NCI-H446 (cell line): ENCODE measurements at places on chromosomes 6 and 20.

DNA sequence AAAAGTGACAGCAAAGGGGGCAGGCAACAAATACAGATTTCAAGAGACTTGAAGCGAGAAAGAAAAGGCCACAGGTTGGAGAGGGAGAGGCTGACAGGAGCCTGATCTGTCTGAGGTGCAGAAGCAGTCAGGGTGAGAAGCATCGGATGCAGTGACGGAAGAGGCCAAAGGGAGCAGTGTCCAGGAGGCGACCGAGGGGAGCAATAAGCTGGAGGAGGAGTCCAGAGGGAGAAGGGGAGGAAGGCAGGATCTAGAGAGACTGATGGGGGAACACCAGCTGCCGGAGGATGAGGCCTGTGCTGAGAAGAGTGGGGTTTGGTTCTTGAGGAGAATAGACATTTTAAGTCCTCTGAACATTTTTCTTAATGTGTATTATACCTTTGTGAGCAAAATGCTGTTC is 23.8 kb downstream of the FARS2 start:
- DNase-seq = no peak

DNA sequence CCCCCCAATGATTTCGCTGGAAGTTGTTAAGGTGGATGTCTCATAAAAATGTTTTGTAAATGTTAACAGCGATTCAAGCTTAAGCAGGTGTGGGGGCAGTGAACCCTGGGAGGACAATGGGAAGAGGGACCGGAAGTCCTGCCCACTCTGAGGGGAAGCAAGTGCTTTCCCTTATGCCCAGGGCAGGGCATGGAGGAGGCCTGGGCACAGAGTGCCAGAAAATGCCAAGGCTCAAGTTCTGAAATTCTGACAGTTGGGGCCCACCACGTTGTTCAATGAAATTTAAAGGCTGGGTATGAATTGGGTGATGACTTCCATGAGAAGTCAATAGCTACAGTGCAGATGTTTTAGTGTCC is 132.7 kb upstream of the SALL4 start:
- no peak for DNase-seq

- DNase-seq = no peak
Observed at GRCh38 chr6:26012061-26012460, 49.5 kb downstream of the TRIM38 start.

- no peak for DNase-seq
Observed at GRCh38 chr6:135266675-135267074, 85.6 kb downstream of the MYB start.

DNA sequence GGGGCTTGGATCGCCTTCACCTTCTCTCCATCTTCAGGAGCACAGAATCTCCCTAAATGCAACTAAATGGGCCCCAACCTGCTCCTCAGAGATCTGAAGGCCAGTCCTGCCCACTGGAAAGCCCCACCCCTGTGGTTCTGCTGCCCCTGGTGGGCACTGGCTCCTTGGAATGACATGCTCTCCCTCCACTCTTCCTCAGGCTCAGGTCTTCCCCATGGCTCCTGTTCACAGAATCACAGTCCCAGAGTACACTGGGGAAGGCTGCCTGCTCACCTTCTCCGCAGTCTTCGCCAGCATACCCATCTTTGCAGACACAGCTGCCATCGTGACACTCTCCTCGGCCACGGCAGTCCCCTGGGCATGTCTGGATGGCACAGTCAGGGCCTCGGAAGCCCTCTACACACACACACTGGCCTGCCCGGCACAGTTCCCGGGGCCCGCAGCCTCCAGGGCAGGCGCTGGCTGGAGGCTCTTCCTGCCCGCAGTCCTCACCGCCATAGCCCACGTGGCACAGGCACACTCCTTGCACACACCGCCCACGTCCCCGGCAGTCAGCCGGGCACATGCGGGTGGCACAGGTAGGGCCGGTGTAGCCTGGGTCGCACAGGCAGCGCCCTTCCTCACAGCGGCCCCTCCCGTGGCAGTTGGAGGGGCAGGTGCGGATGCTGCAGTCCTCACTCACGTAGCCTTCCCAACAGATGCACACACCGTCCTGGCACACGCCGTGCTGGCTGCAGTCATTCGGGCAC is 13.6 kb downstream of the TNXB start:
- DNase-seq = no peak

DNA sequence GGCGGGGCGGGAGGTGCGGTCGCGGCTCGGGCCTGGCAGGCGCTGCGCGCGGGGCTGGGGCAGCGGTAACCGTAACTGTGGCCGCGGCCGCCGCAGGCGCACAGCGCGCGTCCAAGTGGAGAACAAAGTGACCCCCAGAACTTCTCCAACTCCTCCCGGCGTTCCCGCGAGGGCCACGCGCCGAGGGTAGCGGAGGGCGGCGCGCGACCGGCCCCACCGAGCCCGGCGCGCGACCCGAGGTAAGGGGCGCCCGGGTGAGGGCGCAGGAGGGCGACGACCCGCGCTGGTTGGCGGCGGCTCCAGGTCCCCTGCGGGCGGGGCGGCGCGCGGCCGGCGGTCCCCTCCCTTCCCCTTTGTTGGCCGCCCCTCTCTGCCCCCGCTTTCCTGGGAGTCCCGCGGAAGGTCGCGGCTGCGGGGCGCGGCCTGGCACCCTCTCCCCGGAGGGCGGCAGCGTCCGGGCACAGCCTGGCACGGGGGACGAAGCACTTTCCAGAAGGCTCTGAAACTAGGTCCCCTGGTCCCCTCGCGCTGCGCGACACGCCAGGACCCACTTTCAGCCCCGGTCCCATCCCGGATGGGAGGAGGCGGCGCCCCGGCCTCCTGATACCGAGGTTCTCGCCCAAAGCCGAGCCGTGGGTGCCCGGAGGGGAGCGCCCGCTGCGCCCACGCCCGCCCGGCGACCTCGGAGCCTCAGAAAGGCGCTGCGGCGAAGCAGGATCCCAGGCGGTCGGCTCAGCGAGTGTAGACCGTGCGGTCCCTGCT is at the start of gene TIAM2:
TSS of gene TIAM2 (plus strand) at position 62 of the 762 bp plus-strand sequence. CDS start 133,909 bp downstream, outside the sequence.
- no peak for DNase-seq

DNA sequence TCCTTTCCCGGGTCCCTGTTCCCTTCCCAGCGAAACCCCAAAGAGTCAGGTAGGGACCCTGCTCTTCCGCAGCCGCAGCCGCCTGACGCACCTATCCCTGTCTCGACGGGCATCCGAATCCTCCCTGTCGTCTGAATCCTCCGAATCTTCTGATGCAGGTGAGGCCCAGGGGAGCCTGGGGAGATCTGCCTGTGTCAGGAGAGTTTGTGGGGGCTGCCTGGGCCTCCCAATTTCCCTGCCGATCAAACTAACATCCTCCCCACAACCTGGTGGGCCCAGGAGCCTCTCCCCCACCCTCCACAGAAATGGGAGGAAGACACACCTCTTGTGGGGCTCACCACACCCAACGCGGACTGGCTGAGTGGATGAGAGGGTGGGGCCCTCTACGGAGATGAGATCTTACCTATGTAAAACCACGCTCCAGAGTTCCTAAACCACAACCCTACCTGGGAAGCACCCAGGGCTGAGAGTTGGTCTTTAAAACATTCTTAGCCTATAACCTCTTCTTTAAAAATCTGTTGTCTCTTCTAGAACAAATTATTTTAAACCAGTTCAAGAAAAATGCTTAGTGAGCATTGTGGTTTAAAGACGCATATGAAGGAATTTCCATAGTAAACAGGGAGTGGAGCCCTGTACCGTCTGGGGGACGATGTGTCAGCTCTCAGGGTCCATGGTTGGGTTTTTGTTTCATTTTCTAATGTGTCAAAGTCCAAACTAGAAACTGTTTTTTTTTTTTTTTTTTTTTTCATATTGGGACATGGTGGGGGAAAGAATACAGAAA is 1.7 kb downstream of the CDC25B start:
- DNase-seq = no peak

- DNase-seq = no peak
Observed at GRCh38 chr6:123888771-123889513, 85.3 kb downstream of the NKAIN2 start.

DNA sequence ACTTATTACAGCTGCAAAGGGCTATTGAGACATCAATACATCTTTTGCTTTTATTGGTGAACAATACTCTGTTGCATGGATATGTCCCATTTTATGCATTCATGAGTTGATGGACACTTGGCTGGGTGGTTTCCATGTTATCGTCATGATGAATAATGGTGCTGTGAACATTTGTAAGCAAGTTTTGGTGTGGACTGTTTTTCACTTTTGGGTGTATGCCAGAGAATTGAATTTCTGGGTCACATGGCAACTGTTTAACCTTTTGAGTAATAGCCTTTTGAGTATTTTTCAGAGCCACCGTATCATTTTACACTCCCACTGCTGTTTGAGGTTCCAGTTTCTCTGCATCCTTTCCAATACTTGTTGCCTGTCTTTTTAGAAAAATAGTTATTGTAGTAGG is 107.0 kb downstream of the JARID2 start:
- DNase-seq = peak; percentile 35
